ENCODE measurements at places on chromosomes 2 and 18. TPM values are rescaled to one million over a fixed set of nuclear protein-coding genes. Genes with fewer than 3 reads are reported as not detected.

DNA sequence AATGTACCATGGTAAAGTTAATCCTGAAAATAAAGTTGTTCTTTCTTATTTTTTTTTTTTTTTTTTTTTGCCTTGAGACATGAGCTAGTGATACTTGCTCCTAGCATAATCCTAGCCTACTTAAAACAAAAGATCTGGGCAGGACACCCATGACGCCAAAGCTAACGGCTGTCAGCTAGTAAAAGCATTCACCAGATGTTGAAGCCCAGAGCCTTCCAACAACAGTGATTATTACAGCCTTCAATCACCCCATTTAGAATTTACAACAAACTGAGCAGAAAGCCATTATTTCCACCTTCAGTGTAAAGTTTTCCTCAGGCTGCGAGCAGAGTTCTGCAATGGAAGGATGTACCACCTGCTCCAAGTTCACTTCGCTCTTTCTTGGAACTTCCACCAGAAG, 259.5 kb downstream of the SP3 start:
- no peak for DNase-seq

GRCh38 chr18:34909637-34910364, 131.4 kb upstream of the MAPRE2 start:
- DNase-seq: peak; percentile 46

- no peak for DNase-seq
Observed at GRCh38 chr2:79083597-79084251, 4.1 kb downstream of the REG1B start.

Gene ALPI
- polyA plus RNA-seq: not detected

Gene XDH
- not detected for polyA plus RNA-seq
